ENCODE measurements at places on chromosomes 2 and 18. TPM values are rescaled to one million over a fixed set of nuclear protein-coding genes. Genes with fewer than 3 reads are reported as not detected.

CRYGC gene
- not detected for total RNA-seq

DNA sequence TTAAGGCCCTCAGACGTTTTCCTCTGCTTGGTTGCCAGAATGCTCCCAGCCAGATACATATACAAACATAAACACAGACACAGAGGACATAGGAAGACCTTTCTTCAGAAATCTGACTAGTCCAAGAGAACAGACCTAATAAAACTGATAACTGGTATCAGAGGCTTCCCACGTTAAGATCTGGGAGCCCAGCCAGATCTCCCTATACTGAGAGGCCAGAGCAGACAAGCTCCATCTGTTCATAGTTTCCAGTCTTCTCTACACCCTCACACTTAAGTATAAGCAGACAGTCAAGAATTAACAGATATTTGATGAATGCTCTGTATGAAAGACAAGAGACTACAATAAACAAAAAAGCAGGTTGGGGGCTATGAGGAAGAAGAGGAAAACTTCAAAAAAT is 240.5 kb upstream of the CHAC2 start:
- DNase-seq, result no peak

DNA sequence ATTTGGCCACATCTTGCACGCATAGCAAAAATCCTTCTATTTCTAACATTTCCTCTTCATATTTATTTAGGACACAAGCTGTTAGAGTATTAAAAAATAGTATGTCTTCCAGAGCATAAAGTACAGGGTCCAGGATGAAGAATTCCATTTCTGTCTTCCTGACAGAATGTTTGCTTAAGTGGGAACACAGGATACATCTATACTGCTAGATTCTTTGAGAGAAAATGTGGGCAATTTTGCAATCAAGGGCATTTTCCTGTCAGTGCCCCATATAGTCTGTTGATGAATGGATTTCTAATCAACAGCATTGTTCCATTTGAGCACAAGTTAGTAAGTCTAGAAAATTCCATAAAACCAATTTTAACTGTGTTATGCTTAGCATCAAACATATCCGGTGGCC is 409.9 kb downstream of the CPS1 start:
- DNase-seq, result peak; percentile 72

HOXD4 gene
- total RNA-seq, result 0.31 TPM

DNA sequence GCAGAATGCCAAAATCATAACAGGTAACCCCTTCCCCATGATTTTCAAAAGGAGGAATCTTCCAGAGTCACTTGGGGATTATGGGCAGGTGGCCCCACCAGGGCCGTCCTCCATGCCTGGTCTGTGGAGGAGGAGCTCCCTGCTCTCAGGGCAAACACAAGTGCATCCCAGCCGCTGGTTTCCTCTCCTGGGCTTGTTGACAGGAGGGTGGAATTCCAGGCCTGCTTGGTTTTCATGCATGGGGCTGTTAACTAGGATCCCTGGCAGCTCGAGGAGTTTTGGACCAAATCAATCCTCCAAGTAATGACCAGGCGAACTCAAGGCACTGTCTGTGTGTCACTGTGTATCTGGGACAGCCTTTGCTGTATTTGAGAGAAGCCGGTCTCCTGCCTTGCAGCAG is 45.3 kb downstream of the FOSL2 start:
- peak; percentile 43 for DNase-seq

THSD7B gene
- total RNA-seq, result not detected

TEKT4 gene
- not detected for total RNA-seq

DNA sequence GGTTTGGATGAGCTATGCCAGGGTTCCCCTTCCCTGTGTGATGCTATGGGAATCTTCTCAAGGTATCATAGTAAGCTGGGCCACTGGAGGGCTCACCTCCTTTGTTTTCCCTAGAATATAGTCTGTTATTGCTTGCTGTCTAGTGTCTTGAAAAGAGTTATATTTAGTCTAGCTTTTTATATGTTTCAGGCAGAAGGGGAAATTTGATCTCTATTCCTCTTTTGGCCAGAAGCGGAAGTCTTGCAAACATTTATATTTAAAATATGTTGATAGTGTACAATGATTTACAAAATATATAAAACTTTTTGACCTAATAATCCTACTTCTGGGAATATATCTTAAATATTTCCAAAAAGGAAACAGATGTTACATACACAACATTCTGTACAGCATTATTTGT is 260.7 kb downstream of the FHOD3 start:
- DNase-seq, result no peak

GRCh38 chr18:34493566-34494358 is 216.3 kb upstream of the DTNA start:
- peak; percentile 14 for DNase-seq

GRCh38 chr2:86274918-86275275 is 62.5 kb downstream of the REEP1 start:
- no peak for DNase-seq

DNA sequence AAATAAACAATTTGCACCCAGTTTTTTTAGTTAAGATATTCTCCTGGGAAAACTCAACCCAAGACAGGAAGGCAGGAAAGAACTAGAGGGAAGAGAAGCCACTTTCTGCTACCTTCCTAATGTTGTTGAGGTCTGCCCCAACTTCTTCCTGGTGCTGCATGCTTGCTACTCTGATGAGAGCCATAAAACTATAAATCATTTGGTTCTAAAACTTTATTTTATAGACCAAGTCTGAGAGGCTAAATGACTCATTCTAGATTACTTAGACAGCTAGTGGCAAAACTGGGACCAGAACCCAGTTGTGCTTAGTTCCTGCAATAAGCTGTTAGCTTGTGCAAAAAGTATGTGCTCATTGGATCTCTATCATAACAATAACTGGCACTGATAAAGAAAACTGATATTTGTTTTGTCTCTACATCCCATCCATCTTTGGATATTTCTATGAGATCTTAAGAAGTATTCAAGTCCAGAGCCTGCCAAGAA is 344.9 kb upstream of the SLC14A2 start:
- no peak for DNase-seq

DNA sequence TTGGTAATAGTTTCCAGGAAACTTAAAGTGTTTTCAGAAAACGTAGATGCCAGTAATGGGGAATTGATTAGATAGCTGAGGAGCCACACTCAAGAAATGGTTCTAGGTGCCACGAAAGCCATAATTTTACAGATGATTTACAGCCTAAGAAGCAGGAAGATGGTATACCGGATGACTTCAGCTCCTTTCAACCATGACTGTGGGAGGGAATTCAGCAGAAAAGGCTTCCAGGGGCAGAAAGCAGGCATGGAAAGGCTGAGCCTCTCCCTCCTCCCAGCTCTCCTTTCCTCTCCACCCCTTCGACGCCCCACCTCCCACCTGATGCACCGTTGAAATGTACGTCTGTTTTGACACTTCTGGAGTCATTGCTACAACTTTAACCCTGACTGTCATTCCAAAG is 68.6 kb upstream of the SMIM21 start:
- DNase-seq, result no peak

CFAP65 gene
- not detected for total RNA-seq

- DNase-seq, result no peak
These were observed 39.1 kb downstream of the CALCRL start for GRCh38 chr2:187408926-187409325.

TTC21B gene
- 67.1 TPM for total RNA-seq

DOK6 gene
- 17.2 TPM for total RNA-seq

DNA sequence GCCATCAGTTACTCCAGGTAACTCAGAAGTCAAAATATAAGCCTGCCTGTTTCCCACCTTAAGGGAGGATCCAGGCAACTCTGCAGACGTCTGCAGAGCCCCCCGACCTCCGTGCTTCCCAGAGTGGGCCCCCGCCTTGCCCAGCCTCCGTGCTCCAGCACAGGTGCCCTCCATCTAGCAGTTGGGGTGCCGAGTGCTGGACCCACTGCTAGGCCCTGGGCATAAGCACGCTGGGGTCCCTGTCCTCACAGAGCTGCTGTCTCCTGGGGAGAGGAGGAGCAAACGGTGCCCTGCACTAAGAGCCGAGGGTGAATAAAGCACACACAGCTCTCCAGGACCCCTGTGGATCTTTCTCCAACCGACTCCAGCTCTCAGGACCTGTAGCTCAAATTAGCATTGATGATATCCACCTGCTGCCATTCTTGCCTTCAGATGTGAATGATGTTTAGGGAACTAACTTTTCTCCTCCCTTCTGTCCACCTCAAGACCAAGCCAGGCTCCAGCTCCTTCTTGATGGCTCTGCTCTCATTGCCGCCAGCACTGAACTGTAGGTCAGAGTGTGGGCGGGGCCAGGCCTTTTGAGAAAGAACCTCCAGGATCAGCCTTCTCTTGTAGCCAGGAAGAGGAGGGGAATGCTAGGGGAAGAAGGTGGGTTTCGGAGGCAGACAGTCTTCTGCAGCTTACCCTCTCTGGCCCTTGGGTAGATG is 121.2 kb downstream of the SMAD7 start:
- no peak for DNase-seq

DNA sequence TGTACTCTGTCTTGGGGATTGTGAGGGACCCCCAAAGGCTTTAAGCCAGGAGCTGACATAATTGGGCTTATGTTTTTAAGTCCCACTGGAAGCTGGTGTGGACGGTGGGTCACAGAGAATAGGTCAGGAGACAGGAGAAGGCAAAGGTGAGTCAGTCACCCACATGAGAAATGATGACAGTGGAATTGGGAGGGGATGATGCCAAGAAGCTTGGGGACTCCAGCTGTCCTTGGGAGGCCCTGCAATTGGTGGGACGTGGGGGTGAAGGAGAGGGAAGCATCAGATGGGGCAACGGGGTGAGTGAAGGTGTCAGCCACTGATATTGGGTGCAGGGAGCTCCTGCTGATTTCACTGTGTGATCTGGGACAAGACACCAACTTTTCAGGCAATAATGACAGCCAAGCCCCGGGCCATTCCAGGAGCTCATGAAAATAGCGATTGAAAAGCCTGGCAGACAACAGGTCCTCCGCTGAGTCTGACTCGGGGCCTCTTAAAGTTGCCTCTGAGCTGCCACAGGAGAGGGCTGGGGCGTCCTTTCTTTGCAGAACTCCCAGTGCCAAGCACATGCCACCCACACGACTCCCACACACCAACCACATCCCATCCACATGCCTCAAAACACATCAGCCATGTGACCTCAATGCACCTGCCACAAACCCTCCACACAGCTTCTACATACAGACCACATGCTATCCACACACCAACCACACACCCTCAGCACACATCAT is 13.4 kb downstream of the TNS1 start:
- DNase-seq, result no peak

DNA sequence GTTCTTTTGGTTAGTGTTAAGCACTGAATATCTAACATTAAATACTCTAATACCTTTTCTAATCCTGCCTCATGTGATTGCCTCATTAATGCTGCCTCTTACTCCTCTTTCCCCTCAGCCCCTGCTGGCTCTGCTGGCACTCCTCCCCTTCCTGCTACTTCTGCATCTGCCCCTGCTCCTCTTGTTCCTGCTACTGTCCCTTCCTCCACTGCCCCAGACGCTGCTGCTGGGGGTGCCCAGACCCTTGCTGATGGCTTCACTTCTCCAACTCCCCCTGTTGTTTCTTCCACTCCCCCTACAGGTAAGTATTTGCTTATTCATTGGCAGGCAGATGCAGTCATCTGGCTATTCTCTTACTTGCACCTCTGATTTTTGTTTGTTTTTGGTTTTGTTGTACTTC is 68.5 kb downstream of the ABI2 start:
- DNase-seq, result peak; percentile 31

NT5C1B gene
- not detected for total RNA-seq

C2orf66 gene
- not detected for total RNA-seq

- DNase-seq, result no peak
These were observed 19.3 kb upstream of the CHMP1B start for GRCh38 chr18:11831921-11832320.

VAMP8 gene
- 97.0 TPM for total RNA-seq

GTF2A1L gene
- total RNA-seq, result not detected

DNA sequence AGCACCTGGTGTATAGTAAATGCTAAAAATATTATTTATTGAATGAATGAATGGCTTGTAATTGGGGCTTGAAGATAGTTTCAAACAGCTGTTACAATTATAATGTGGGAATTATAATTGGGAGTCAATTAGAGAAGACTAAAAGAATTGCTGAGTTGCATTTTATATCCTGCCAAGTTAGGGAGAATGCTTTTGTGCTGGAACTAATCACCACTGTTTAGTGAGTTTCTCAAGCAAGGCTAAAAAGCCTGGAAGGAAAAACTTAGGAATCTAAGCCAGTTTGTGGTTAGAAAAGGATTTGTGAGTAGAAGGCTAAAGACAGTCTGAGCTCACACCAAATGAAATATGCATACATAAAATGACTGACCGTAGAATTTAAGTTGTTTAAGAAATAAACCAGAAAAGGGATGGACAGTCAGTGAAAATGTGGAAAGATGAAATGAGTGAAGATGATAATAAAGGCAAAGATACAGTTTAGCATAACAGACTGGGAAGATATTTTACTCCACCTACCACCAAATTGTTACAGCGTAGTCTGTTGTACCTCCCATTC is 647.7 kb upstream of the FSHR start:
- DNase-seq, result no peak

DNA sequence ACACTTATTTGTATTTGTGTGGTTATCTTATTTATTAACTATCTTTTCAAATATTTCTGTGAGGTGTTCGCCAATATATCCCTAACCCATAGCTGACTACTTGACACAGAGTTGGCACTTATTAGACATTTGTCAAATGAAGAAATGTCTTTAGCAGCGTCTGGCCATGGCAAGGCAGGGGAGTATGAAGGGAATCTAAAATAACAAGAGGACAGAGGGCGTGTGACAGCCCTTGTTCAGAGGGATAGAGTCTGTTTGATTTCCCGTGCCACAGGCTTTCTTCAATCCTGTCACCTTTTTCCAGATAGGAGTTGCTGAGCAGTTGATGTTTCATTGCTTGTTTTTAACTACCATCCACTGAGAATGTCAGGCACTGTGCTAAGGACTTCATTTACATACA is 53.6 kb upstream of the SLC39A10 start:
- DNase-seq, result no peak

- no peak for DNase-seq
These were observed 22.2 kb downstream of the TNS1 start for GRCh38 chr2:217980591-217980990.

REEP1 gene
- total RNA-seq, result 0.14 TPM

DNA sequence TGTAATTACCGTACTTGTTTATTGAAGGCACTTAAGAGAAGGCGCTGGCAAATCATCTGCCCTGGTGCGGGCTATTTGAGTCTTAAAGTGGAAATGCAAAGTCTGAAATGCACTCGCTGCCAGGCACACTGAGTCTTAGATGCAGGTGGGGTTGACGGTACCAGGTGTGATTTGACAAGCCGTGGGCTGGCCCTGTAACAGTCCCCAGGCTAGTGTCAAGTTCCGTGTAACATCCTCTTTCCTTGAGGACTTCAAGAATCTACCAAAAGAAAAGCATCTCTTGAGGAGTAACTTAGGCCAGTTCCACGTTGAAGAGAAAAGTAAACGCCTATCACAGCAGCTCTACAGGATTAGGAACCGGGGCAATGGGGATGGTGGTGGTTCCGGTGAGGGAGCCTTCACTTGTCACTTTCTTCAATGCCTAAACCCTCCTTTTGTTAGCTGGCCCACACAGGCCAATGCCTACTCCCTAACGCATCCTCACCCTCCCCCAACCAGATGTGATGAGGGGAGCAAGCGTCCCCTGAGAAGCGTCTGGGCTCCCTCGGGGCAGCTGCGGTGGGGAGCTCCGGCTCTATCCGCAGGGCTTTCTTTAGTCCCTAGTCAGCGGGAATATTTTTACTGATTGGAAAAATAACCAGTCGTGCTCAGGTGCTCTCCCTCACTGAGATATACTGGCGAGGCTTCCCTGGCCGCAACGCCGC is 1.5 kb upstream of the UGP2 start:
- DNase-seq, result no peak

COL4A3 gene
- total RNA-seq, result not detected

All from HepG2 (cell line).